ENCODE measurements at places on chromosomes 6 and 20. TPM values are rescaled to one million over a fixed set of nuclear protein-coding genes. Genes with fewer than 3 reads are reported as not detected.

The GSTA2 gene
- polyA plus RNA-seq = not detected

The ZFP57 gene
- not detected for polyA plus RNA-seq

The OOEP gene
- polyA plus RNA-seq = not detected

The PXMP4 gene
- polyA plus RNA-seq = 9.1 TPM

The HLA-C gene
- polyA plus RNA-seq = 51.5 TPM

The CDH22 gene
- polyA plus RNA-seq = 0.18 TPM

GRCh38 chr6:22827760-22828159, 258.4 kb downstream of the HDGFL1 start:
- no peak for DNase-seq

- no peak for DNase-seq
These were observed 38.8 kb downstream of the METTL24 start for GRCh38 chr6:110319381-110319780.

DNA sequence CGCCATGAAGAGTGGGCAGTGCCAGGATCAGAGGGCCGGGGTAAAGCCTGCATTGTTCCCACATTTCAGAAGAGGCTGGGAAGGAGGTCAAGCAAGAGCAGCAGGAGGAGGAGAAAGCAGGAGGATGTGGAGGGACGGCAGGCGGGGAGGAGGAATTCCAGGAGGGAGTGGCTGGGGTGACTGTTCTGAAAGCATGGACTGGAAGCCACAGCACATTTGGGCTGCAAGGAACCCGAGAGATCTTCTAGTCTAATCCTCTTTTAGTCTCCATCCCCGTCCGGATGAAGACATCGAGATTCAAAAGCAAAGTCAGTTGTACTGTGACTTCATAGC, 76.9 kb downstream of the FAM50B start:
- DNase-seq = no peak

DNA sequence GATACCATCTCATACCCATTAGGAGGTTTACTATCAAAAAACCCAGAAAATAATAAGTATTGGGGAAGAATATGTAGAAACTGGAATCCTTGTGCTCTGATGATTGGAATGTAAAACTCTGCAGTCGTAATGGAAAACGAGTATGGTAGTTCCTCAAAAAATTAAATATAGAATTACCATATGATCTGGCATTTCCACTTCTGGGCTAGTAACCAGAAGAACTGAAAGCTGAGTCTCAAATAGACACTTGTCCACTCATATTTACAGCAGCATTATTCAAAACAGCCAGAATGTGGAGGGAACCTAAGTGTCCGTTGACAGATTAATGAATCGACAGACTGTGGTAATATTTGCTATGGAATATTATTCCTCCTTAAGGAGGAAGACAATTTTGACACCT, 44.3 kb downstream of the FOXC1 start:
- DNase-seq = no peak

DNA sequence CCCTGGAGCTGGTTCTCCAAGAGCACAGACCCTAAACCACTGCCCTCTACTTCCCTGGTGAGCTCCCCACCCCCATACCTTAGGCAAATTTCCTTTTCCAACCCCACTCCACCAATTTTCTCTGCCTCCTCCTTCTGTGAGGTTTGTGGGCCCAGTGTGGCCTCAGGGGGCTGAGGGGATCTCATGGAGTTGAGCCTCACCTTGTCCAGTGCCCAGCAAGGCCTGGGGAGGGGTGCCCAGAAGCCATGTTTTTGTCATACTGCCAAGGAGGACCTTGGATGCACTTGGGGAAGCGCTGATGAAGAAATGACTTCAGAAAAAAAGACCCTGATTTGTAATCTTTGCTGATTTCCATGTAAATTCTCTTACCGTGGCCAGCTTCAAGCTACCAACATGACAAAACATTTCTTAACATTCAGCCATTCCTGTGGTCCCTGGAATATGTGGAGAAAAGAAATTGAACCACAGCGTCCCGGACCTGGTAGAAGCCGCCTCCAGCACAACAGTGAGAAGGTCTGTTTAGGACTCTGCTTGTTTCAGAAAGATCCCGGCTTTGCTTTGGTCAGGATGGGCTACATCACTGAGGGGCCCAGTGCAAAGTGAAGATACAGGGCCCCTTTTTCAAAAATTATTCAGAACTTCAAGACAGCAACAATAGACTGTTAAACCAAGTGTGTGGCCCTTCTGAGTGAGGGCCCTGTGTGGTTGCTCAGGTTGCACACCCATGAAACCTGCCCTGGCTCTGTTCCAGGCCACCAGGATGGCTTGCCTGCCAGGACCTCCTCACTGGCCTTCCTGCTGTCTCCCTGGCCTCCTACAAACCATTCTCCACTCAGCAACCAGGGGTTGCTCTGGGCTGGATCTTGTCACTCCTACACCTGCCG, 52.5 kb downstream of the CHMP4B start:
- no peak for DNase-seq

GRCh38 chr20:1622450-1622849, 2.6 kb upstream of the SIRPB1 start:
- no peak for DNase-seq
